Activated CD8-positive, alpha-beta memory T cell treated with anti-CD3 and anti-CD28 coated beads for 36 hours (primary cell): ENCODE measurements at places on chromosomes 16 and 17. TPM values are rescaled to one million over a fixed set of nuclear protein-coding genes. Genes with fewer than 3 reads are reported as not detected.

The KRT16 gene
- total RNA-seq: not detected

The EXOSC6 gene
- 39.4 TPM for total RNA-seq

The TBX2 gene
- total RNA-seq: not detected

The SLC13A5 gene
- total RNA-seq: not detected

The ZG16 gene
- not detected for total RNA-seq

The SCNN1G gene
- not detected for total RNA-seq

The CDH3 gene
- not detected for total RNA-seq
